Stimulated activated CD8-positive, alpha-beta memory T cell treated with anti-CD3 and anti-CD28 coated beads, Interleukin-12 subunit alpha, Interleukin-12 subunit beta, amount 100 ng/mL, for 4 hours (primary cell): ENCODE measurements at places on chromosomes 11 and 22.

DNA sequence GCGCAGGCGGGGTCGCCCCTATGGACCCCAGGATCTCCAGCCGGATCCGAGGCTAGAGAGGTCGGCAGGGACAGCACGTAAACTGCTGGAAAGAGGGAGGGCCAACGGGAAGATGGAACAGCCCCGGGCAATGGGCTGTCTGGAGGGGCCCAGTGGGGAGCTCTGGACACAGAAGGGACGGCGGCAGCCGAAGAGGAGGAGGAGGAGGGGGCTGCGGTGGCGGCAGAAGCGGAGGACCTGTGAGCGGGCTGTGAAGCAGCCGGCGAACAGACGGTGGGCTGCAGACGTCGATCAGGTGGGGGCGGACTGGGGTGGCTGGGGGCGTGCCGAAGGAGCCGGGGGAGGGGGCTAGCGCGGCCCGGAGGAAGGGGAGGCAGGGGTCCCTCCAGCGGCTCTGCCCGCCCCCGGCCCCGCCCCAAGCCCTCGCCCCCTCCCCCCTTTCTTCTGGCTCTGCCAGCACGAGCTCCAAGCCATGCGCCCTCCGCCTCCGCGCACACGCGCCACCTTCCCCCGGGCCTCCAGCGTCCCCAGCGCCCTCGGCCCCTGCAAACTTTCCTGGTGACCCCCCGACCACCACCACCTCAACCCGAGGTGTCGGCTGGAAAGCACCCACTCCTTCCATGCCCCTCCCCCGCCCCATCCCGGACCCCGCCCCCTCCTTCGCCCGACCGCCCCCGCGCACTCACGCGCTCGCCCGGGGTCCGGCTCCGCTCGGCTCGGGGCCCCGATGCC is 432 bp downstream of the TNKS1BP1 start:
- no peak for DNase-seq

DNA sequence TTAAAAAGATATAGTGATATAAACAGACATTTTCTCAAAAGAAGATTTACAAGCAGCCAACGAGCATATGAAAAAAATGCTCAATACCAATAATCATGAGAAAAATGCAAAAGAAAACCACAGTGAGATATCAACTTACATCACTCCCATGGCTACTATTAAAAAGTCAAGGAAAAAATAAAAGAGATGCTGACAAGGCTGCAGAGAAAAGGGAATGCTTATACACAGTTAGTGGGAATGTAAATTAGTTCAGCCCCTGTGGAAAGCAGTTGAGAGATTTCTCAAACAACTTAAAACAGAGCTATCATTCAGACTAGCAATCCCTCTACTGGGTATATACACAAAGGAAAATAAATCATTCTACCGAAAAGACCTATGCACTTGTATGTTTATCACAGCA is 97.1 kb upstream of the CARD18 start:
- DNase-seq = no peak

- DNase-seq = no peak
Measured at GRCh38 chr11:61297746-61298145, 2.6 kb upstream of the VWCE start.

GRCh38 chr11:69873166-69874077 is 54.2 kb upstream of the FGF3 start:
- no peak for DNase-seq

GRCh38 chr11:78349624-78350023 is 68.0 kb downstream of the GAB2 start:
- no peak for DNase-seq

DNA sequence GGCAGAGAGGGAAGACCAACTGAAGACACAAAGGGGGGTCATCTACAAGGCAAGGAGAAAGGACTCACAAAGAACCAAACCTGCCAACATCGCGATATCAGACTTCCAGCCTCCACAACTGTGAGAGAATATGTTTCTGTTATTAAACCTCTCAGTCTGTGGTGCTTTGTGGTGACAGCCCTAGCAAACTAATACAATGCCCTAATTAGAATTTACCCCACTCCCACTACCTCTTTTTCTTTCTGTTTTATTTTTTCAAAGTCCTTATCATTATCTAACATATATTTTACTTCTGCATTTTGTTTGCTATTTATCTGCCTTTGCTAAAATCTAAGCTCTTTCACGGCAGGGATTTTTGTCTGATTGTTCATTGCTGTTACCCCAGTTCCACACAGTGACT is 2.5 kb upstream of the OR52D1 start:
- no peak for DNase-seq

GRCh38 chr11:46391186-46391577 is 394 bp downstream of the CHRM4 start:
- DNase-seq = no peak

- no peak for DNase-seq
Measured at GRCh38 chr11:88013508-88014065, 161.7 kb downstream of the RAB38 start.

DNA sequence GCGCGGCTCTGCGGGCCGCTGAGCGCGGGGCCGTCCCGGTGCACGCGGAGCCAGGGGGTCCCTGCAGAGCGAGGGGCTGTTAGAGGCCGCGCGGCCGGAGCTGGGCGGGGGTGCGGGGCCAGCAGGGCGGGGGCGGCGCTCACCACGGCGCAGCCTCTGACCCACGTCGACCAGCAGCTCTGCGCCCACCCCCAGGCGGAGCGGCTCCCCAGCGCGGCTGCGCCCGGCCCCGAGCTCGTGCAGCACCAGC is 385 bp upstream of the SCO2 start:
- no peak for DNase-seq
